ENCODE measurements at places on chromosomes 1 and 21. TPM values are rescaled to one million over a fixed set of nuclear protein-coding genes. Genes with fewer than 3 reads are reported as not detected.

DNA sequence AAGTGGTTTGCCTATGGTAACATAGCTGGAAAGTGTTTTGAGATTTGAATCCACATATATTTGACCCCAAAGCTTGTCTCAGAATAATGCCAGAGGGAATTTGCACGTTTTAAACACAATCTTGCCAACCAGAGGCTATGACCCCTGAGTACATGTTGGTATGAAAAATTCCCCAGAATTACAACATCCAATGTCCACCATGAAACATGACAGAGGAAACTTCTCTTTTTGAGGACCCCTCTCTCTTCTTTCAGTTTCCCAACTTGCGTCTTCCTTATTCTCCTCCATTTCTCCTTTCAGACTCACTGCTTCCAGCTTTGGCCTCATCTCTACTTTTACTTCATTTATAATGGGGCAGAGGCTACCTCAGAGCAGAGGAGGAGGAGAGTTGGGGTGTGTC is 5.5 kb upstream of the KCNJ9 start:
- no peak overlapping the region for H3K27ac ChIP-seq
- H3K4me1 ChIP-seq, result peaks cover 6% of the 10 kb centered on the region
- H3K36me3 ChIP-seq, result no peaks in the 10 kb centered on the region
- DNase-seq, result no peak
- H3K27me3 ChIP-seq, result peaks cover 75% of the 10 kb centered on the region

Gene GALE
- 55.4 TPM for total RNA-seq

- peaks cover 4% of the 10 kb centered on the region for H3K4me1 ChIP-seq
- H3K4me3 ChIP-seq, result no peak overlapping the region
- no peak overlapping the region for H3K27ac ChIP-seq
- no peaks in the 10 kb centered on the region for H3K36me3 ChIP-seq
- peak; percentile 52 for DNase-seq
These were observed 67.1 kb downstream of the UBE2T start for GRCh38 chr1:202274611-202275010.

DNA sequence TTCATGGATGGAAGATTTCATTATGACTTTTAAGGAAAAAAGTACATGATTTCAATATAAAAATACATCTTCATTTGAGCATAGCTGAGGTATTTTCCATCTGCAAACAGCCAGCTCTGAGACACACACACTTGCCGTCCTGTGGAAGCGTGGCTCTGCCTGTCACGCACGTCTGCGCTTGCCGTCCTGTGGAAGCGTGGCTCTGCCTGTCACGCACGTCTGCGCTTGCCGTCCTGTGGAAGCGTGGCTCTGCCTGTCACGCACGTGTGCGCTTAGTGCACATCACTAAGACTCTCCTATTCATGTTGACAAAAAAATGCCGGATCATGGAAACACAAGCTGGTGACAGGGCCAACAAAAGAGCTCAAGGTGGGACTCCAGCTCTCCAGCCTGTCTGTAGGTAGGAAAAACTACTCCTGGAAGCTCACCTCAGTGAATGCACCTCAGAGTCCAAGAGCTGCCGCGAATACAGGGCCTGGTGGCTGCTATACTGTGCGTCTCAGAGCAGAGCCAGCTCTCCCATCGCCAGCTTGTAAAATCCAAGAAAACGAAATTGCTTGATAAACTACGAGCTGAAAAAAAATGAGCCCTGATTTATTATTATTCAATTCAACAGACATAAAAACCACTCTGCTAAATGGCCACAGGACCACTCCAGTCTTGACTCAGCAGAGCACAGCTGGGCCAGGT is 69.3 kb downstream of the SLC37A1 start:
- H3K27me3 ChIP-seq, result peaks cover 5% of the 10 kb centered on the region
- H3K4me3 ChIP-seq, result no peak overlapping the region
- no peak for DNase-seq
- H3K4me1 ChIP-seq, result no peaks in the 10 kb centered on the region
- H3K36me3 ChIP-seq, result no peaks in the 10 kb centered on the region

Gene PHF13
- total RNA-seq, result 18.0 TPM

Gene TDRD10
- total RNA-seq, result not detected

GRCh38 chr1:68370101-68370915 is 79.4 kb downstream of the RPE65 start:
- H3K4me3 ChIP-seq, result no peak overlapping the region
- H3K36me3 ChIP-seq, result no peaks in the 10 kb centered on the region
- H3K27me3 ChIP-seq, result no peaks in the 10 kb centered on the region
- no peak overlapping the region for H3K27ac ChIP-seq
- H3K4me1 ChIP-seq, result no peaks in the 10 kb centered on the region

Gene CLDN14
- not detected for total RNA-seq

DNA sequence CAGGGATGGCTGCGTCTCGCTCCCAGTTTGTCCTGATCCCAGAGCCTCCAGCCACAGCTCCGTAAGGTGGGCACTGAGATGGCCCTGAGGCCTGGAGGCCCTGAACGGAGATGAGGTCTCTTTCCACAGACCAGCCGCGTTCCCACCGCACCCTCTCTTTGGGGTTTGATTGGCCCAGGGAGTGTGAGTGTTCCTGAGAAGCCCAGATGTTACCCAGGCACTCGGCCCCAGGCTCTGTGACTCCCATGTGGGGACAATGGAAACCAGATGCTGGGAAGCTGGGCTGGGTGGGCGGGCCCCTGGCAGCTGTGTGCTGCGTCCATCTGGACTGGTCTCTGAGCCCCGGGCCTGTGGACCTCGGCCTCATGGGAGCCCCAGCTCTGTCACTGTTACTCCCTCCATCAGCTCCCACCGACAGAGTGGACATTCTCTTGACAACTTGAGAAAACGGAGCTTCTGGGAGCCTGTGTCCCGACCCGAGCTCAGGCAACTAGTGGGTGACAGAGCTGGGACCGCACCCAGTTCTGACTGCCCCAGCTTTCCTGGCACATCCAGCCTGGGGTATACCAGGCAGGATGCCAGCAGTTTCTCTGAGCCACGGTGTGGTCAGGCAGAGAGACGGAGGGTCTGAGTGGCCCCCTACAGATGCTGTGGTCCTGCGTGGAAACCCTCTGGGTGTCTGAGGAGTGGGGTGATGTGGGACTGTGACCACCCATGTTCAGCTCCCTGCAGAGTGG is 9.8 kb upstream of the COL6A1 start:
- no peak overlapping the region for H3K4me3 ChIP-seq
- H3K36me3 ChIP-seq, result no peaks in the 10 kb centered on the region
- peak overlapping the region; percentile 89 for H3K27ac ChIP-seq
- H3K27me3 ChIP-seq, result no peaks in the 10 kb centered on the region

GRCh38 chr1:22257290-22258275 is 114.7 kb upstream of the WNT4 start:
- no peak for DNase-seq
- H3K27me3 ChIP-seq, result no peaks in the 10 kb centered on the region
- no peak overlapping the region for H3K27ac ChIP-seq
- no peaks in the 10 kb centered on the region for H3K36me3 ChIP-seq

Gene OLFML2B
- total RNA-seq, result 0.13 TPM

DNA sequence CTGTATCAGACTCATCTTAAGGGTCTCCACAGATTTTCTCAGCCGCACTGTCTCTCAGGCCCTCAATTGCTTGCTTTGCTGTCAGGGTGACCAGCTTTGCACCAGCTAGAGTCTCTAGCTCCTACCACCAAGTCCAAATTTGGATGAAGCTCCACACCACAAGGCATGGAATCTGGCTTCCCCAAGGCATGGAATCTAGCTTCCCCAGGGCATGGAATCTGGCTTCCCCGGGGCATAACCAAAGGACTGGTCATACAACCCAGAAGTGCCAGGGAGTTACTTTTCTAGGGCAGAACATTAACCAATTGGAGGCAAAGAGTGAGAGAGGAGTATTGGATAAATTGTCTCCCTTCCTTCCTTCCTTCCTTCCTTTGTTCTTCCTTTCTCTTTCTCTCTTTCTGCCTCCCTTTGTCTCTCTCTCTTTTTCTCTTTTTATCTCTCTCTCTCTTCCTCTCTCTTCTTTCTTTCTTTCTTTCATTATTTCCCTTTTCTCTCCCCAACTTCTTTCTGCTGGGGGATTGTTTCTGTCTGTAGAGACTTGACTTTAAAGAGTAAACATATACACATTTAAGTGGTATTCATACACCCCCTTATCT is 76.9 kb upstream of the HAO2 start:
- H3K27me3 ChIP-seq, result 0 out of 2 replicates have a peak, but pooled peaks cover 3% of the 10 kb centered on the region
- no peaks in the 10 kb centered on the region for H3K4me1 ChIP-seq
- no peak overlapping the region for H3K27ac ChIP-seq
- no peaks in the 10 kb centered on the region for H3K36me3 ChIP-seq

GRCh38 chr1:184513966-184514365 is 127.1 kb downstream of the C1orf21 start:
- H3K27me3 ChIP-seq, result no peaks in the 10 kb centered on the region
- no peak overlapping the region for H3K4me3 ChIP-seq
- H3K27ac ChIP-seq, result no peak overlapping the region
- DNase-seq, result no peak

GRCh38 chr1:228317411-228317828 is 89.2 kb downstream of the TRIM11 start:
- H3K27me3 ChIP-seq, result no peaks in the 10 kb centered on the region
- H3K4me1 ChIP-seq, result no peaks in the 10 kb centered on the region
- H3K27ac ChIP-seq, result no peak overlapping the region
- DNase-seq, result no peak
